ENCODE measurements at places on chromosomes 2 and 18. TPM values are rescaled to one million over a fixed set of nuclear protein-coding genes. Genes with fewer than 3 reads are reported as not detected.

Gene SERPINB10
- total RNA-seq, result not detected

- no peak for DNase-seq
Measured at GRCh38 chr2:121004359-121004758, 268.7 kb downstream of the GLI2 start.

DNA sequence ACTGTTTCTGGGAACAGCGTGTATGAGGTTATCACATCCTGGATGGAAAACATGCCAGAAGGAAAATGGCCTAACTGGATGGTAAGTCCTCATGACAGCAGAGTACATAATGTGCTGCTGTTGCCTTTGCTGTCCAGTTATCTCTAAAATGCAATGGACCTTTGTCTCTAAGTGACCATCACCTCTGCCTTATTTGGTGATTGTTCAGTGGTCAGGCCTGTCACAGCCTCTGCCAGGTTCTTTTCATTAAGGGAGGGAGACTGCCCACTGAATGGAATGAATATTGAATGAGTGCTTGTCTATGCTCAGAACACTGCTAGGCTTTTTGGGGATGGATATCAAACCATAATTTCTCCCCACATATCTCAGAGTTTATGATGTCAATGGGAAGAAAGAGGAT is 29.0 kb downstream of the SLC3A1 start:
- no peak for DNase-seq

- no peak for DNase-seq
Measured at GRCh38 chr2:117401582-117401981, 412.9 kb upstream of the DDX18 start.

DNA sequence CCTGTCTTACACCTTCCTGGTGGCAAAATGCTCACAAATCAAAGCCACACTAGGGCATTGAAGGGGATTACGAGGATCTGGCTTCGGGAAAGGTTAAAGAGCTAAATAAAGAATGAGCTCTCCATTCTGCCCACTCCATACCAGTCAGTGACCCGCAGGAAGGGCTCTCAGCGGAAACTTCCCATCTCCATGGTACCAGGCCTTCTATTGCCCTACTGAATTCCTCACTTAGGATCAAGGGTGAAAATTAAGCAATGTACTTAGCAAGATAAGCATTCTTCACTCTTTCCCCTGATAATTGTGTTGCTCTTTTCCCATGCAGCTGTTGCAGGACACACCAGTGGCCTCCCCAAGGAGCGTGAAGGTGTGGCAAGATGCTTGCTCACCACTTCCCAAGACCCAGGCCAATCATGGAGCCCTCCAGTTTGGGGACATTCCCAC is 75.6 kb upstream of the TTC39C start:
- DNase-seq, result no peak

DNA sequence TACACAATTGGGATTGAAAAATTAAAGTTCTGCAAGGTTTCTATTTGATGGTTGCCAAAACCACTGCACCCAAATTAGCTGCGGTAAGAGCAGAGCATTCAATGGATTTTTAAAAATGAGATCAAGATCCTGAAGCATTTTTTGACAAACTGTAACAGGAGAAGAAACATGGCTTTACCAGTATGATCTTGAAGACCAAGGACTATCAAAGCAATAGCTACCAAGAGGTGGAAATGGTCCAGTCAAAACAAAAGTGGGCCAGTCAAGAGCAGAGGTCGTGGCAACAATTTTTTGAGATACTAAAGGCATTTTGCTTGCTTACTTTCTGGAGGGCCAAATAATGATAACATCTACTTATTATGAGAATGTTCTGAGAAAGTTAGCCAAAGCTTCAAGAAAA is 186.8 kb downstream of the RDH14 start:
- no peak for DNase-seq

All from SJCRH30 (cell line).